ENCODE measurements at places on chromosomes 12 and 14.

DNA sequence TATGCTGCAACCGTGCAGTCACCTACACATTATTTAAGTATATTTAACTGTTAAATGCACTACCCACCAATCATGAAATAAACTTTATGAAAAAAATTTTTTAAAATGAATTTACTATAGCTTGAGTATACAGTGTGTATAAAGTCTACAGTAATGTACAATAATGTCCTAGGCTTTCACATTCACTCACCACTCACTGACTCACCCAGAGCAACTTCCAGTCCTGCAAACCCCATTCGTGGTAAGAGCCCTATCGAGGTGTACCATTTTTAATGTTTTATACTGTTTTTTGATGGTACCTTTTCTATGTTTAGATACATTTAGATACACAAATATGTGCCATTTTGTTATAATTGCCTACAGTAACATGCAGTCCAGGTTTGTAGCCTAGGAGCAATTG is 48.1 kb downstream of the KLRG1 start:
- DNase-seq: no peak

DNA sequence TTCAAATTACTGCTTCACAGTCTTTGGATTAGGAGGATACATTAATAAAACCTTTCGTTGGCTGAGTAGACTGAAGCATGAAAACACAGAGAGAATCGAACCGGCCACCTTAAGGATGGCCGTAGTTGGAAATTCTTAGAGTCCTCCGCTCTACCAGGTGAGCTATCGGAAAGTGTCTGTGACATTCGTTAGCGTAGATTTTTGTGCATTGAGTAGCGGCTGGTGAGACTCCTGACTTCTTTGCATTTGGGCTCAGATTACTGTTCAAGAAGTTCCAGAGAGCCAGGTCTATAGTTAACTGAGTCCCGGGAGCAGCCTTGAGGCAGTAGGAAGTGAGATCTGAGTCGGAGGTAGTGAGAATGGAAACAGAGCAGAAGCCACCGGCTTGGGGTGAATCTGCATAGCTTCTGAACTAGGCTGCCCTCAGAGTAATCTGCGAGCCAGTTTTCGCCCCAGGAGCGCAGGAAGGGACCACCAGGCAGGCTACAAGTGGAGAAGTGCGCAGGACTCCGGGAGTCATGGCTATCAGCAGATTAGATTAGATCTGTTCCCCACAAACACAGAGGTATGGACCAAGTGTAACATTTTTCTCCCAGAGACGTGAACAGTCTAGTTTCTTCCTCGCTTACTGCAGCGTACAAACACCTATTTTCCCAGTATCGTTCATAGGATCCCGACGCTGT is 11.0 kb downstream of the OR6S1 start:
- peak; percentile 20 for DNase-seq

DNA sequence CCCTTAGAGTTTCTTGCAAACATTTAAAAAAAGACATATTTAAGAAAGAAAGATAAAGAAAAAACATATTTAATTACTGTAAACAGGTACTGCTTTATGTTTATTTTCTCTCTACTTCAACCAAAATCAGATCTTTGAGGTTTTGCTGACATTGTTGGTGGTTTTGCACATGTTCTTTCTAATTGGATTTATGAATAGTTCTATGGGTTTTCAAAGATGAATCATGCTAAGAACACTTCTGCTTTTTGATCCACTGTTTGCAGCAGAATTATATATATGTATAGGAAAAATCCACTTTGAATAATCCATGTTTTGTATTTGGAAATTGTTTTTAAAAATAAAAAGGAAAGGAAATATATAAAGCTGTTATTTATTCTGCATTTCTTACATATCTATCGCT is 78.4 kb downstream of the FRMD6 start:
- DNase-seq: no peak

DNA sequence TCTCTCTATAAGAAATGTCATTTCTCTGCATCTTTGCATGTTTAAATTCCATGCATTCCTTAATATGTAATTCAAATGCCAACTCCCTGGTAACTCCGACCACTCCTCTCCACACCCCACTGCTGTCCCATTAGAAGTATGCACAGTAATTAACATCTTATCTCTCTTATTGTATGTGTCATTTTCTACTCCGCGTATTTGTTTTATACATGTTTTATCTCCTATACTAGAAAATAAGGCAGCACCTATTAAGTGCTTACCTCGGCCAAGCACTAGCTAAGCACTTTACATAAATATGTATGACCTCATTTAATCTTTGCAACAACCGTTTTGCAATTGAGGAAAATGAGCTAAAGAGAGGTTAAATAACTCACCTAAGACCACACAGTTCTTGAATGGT is 469.8 kb downstream of the BCAT1 start:
- DNase-seq: no peak

DNA sequence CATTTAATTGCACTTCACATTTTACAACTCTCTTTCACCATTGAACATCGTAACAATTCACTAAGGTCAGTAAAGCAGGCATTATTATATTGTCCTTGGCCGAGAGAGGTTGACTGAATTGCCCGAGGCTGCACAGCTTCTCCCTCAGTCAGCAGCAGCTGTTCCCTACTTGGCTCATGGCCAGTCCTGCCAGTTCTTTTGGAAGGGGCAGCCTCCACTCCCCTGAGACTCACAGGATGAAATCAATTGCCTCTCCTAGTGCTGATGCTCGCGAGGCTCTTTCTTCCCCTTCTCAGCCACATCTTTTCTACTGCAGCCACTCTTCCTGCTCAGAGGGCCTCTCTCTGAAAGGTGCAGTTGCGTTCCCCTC is 79.9 kb upstream of the KCNA1 start:
- DNase-seq: no peak

- DNase-seq: no peak
Observed at GRCh38 chr14:94581127-94581999, at the start of gene SERPINA5. SERPINA5 (plus strand) TSS chr14:94581426; CDS start chr14:94587363, 5,937 bp downstream.

- DNase-seq: no peak
Observed at GRCh38 chr12:62694116-62694515, 227.5 kb downstream of the MON2 start.

- DNase-seq: no peak
Observed at GRCh38 chr14:68807148-68807600, 14.3 kb upstream of the ZFP36L1 start.

- DNase-seq: no peak
Observed at GRCh38 chr14:80150301-80150700, 61.0 kb downstream of the DIO2 start.

DNA sequence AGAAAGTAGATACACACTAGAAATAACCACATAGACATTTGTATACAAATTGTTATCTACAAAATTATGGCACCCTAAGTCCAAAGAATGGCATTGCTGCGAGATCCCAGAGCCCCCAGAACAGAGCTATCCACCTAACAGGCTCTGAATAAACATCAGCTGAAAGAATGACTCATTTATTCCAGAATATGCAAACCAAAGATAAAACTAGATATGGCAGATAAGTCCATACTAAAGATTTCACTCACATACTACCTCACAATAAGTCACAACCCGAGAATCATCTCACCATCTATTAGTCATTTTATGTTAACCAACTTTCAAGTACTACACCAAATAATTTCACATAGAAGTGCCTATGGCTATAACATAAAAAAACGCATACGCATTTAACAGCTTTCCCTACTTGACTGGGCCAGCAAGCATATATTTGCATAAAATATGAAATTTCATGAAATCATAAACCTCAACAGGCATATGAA is 5.6 kb downstream of the CNIH1 start:
- DNase-seq: peak; percentile 88

- DNase-seq: no peak
Observed at GRCh38 chr14:39841088-39841487, 408.9 kb upstream of the FBXO33 start.

DNA sequence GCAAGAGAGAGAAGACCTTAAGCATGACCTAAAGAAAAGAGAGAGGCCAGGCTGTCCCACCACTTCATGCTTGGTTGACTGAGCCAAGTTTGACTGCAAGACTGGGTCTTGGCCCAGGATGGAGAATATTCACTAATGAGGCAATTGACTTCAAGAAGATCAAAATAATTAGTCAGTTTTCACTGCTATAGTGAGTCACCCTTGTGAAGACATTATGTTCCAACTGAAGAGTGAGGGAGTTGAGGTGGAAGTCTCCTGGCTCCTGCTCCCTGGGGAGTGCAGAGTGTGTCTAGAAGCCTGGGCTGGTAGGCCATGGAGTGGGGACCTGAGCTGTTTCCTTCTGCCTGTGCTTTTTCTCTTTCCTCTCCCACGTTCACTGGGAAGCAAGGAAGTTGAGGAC is 117.6 kb downstream of the CACNA1C start:
- DNase-seq: no peak

- DNase-seq: peak; percentile 12
Observed at GRCh38 chr12:100138048-100138802, 4.4 kb downstream of the BLTP3B start.

DNA sequence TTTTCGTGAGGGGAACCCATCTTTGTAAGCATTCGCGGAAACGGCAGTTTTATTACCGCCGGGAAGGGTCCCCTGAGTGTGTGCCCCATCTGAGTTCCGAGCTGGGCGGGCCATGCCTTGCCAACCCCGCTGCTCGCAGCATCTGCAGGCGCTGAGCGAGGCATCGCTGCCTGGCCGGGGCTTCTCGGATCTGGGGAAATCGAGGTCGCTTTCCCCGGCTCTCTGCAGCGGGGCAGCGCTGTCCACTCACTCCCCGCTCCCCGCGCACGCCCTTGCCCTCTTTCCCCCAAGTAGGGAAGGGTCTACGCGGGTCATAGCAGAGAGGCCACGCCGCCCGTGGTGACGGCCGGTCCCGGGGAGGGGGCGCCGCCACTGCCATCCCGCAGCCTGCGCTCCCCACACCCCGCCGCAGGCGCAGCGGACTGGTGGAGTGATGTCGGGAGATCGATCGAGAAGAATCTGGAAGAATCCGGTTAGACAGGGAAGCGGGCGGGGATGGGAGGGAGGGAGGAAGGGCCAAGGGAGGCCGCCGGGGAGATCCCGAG is 507 bp upstream of the FKBP4 start:
- peak; percentile 78 for DNase-seq

DNA sequence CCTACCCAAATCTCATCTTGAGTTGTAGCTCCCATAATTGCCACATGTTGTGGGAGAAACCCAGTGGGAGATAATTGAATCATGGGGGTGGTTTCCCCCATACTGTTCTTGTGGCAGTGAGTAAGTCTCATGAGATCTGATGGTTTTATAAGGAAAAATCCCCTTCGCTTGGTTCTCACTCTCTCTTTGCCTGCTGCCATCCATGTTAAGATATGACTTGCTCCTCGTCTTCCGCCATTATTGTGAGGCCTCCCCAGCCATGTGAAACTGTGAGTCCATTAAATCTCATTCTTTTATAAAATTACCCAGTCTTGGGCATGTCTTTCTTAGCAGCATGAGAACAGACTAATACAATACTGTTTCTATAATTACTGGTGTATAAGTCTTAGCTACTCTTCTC is 6.5 kb upstream of the BCAT1 start:
- DNase-seq: no peak

- peak; percentile 83 for DNase-seq
Observed at GRCh38 chr14:75561013-75561432, 17.4 kb upstream of the FLVCR2 start.

DNA sequence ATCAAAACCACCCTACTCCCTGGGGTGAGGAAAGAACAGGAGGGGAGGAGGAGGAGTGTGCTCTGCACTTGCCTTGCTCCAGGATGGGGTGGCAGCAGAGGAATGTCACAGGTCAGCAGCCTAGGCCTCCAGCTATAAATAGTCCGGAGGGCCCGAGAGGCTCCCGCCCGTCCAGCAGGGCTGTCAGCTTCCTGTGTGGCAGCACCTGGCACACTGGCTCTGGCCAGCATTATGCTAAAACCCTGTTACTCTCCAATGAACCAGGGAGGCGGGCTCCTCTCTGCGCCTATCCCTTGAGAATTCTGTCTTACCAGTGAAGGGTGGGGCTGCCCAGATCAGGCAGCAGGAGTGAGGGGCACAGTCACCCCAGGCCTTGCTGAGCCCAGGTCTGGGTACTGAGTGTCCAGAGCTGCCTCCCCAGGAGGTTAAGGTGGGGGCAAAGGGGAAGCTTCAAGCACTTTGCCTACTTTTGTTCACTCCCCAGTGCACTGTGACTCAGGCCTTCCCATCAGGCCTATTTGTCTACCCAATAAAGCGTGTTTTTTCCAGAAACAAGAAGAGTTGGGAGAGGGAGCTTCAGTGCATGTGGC is 1.2 kb upstream of the COX14 start:
- peak; percentile 61 for DNase-seq

DNA sequence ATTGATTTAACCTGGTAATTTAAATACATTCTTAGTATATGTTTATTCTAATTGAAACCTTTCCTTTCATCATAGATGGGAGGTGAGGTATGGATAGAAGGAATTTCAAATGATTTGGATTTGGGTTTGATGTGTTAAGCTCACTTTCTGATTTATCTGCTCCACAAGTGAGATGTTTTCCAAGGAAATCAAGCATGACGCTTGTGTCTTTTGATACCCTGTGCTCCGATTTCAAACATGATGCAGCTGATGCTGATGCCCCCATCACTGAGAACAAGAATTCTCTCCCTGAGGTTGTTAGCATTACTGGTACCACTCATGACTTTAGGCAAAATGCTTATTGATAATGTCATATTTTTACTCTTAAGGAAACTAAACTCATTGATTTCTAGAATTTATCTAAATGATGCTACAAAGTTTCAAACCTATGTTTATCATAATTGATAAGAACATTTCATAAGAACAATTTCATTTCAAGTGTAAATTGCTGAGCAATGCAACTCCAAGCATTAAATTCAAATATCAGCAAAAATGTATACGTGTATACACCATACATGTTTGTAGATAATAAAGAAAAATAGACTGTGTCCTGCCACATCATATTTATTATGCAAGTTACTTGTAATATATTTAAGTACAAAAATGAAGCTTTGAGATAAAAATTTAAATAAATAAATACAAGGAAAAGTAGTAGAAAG is 75.5 kb upstream of the LRIG3 start:
- DNase-seq: no peak

GRCh38 chr14:87282266-87282665 is 710.7 kb downstream of the GALC start:
- DNase-seq: peak; percentile 28

GRCh38 chr12:49953961-49954846 is 3.7 kb downstream of the AQP2 start:
- DNase-seq: no peak

GRCh38 chr12:62705846-62706245 is 229.1 kb downstream of the PPM1H start:
- DNase-seq: no peak

GRCh38 chr12:13661005-13661887 is 320.2 kb downstream of the GRIN2B start:
- peak; percentile 13 for DNase-seq

DNA sequence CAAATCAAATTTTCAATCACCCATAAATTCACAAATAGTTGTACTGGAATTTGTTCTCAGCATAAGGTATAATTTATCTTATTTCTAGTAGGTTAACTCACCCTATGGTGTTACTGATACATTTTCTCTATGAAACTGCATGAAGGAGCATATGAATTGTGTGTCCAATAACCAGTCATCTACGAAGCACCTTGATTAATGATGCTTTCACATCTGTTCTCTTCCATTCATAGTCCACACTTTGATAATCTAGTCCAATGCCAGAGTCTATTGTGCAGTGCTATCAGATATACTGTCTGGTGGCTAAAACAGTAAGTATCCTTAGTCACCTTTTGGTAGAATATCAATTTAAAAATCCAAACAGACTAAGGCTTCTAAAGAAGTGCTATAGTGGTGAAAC is 876.0 kb downstream of the RPS29 start:
- DNase-seq: no peak
